Hindlimb muscle (tissue), 1 donor: ENCODE measurements at places on chromosomes 12 and 14.
A peak's percentile ranks its signal among the peaks of the same experiment; 100 is the strongest.

- DNase-seq = no peak
Observed at GRCh38 chr12:26112703-26113147, 12.1 kb downstream of the BHLHE41 start.

- DNase-seq = peak; percentile 68
Observed at GRCh38 chr12:63994704-63995103, 150.2 kb downstream of the SRGAP1 start.

GRCh38 chr12:45130881-45131281 is 80.0 kb upstream of the DBX2 start:
- DNase-seq = peak; percentile 64

GRCh38 chr14:75939200-75939599 is 42.6 kb downstream of the TGFB3 start:
- DNase-seq = no peak

DNA sequence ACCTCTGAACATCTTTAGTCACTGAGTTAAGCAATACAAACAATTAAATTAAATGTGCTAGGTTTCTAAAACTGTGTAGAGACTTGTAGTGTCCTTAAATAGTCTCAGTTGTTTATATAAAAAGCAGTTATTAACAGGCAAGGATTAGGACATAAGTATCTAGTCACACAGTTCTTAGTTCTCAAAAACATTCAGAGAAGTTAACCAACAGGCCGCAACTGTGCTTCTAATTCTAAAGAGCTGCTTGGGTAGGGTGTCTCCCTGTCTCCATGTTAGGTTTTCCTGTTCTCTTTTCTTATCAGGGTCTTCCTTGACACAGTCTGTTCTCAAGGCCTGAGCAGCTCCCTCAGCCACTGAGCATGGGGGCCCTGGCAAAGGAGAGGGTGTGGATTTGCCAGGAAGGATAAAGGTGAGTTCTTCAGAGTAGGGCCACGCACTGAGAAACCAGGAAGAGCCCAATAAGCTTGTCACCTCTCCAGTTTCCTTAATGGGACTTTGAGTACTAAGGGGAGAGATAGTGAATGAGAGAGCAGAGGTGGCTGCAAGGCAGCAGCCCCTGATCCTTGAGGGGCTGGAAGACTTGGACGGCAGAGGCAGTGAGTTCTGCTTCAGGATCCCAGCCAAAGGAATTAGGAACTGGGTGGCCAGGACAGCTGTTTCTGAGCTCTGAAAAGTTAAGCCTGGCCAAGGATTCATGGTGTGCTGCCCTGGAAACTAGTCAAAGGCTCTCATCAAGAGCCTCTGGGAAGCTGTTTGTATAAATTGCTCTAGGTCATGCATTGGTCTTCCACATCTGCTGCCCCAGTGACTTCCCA is 177.3 kb downstream of the MYRFL start:
- peak; percentile 87 for DNase-seq

GRCh38 chr14:57275023-57275664 is 6.4 kb downstream of the AP5M1 start:
- DNase-seq = no peak

DNA sequence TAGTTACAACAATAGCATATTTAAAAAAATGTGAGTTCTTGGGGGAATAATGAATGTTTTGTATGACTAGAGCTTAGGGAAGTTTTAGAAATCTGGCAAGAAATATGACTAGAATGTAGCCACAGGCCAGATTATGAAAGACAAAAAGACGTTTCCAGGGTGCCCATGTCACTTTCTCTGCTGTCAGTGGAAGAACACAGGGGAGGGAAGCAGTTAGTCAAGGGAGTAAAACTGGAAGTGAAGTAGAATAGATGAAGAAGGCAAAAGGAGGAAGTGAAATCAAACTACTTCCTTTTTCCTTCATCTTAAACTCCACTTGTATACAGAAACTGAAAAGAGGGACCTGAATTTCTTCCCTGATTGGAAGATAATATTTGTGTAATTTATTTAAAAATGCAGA is 81.2 kb upstream of the ATP2B1 start:
- DNase-seq = no peak

- peak; percentile 85 for DNase-seq
Observed at GRCh38 chr14:61585598-61586543, 109.4 kb upstream of the HIF1A start.

- DNase-seq = no peak
Observed at GRCh38 chr12:50099302-50100008, 4.4 kb upstream of the GPD1 start.

GRCh38 chr12:27469176-27469736 is 22.7 kb downstream of the SMCO2 start:
- no peak for DNase-seq

DNA sequence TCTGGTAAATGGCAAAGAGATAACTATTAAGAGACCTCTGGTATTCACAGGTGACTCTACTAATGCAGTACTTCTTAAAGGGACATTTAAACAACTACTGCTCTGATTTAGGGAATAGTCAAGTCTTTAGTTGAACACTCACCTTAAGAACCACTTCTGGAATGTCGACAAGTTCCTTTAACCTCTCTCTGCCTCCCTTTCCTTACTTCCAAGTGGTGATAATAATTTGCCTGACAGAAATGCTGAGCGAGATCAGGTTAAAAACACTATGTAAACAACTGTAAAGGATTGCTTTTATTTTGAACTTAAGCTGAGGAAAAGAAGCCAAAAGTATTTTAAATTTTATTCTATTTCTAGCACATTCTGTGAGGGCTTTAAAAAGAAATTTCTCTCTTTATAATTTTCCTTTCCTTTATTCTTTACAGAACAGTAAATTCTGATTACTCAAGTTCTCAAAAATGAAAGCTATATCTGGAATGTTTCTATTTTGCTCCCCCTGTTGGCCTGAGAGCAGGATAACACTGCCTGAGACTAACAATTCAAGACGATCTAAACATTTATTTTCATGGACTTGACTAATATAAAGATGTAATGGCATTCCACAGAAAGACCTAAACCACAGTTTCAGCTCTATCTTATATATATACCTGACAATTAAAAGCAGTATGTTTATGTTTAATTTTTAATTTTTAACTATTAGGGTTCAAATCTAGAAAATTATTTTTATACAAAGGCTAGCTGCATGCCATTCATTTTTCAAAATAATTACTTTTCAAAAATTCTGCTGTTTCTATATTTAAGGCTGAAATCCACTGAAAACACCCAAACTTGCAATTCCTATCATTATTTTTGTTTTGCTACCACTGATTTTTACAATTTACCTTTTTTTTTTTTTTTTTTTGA is 29.2 kb downstream of the ZCCHC8 start:
- DNase-seq = peak; percentile 59

DNA sequence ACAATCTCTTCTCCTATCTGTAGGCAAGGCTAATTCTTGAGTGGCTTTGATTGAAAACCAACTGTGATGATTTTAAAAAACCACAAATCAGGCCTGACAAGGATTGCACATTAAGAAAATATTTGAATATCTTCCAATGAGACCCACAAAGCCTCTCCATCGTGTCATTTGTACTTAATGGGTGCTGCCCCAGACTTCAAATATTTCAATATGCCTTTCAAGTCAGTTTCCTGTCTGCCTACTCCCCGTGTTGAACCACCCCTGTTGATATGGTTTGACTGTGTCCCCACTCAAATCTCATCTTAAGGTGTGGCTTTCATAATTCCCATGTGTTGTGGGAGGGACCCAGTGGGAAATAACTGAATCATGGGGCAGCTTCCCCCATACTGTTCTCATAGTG is 159.7 kb upstream of the EGLN3 start:
- DNase-seq = no peak

- DNase-seq = no peak
Observed at GRCh38 chr12:105443802-105444652, 113.5 kb downstream of the C12orf75 start.
